ENCODE measurements at places on chromosomes 12 and 14.

- no peak for DNase-seq
Observed at GRCh38 chr12:88623777-88624548, 43.7 kb upstream of the KITLG start.

DNA sequence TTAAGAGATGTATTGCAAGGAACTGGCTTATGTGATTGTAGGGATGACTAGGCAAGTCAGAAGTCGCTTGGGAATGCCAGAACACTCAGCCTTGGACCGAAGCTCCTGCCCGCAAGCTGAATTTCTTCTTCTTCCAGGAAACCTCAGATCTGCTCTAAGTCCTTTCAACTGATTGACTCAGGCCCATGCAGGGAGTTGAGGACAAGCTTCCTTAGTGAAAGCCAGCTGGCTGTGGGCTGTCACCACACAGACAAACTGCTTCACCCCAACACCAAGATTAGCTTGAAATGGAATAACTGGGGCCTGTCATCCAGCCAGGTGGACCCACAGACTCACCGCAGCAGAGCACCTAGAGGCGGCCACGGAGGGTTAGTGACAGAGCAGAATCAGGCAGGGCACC, 24.7 kb downstream of the BDKRB2 start:
- DNase-seq, result no peak

- DNase-seq, result peak; percentile 78
Observed at GRCh38 chr14:32201816-32202490, at the start of gene RNU6-7. Gene RNU6-7, plus strand, starts transcription at chr14:32202045.

DNA sequence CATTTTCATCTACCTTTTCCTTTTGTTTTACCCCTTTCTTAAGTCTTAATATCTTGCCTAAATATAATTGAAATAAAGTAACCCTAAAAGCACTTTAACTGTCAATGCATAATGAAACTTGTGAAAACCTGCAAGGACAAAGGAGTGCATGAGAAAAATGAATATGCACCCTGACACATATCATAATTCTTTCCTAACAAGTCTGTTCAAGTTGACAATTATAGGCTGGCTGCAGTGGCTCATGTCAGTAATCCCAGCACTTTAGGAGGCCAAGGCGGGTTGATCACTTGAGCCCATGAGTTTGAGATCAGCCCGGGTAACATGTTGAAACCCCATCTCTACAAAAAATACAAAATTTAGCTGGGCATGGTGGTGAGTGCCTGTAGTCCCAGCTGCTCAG, 65.4 kb downstream of the FGD6 start:
- no peak for DNase-seq

GRCh38 chr12:27191531-27191930, 52.6 kb upstream of the STK38L start:
- DNase-seq, result no peak

DNA sequence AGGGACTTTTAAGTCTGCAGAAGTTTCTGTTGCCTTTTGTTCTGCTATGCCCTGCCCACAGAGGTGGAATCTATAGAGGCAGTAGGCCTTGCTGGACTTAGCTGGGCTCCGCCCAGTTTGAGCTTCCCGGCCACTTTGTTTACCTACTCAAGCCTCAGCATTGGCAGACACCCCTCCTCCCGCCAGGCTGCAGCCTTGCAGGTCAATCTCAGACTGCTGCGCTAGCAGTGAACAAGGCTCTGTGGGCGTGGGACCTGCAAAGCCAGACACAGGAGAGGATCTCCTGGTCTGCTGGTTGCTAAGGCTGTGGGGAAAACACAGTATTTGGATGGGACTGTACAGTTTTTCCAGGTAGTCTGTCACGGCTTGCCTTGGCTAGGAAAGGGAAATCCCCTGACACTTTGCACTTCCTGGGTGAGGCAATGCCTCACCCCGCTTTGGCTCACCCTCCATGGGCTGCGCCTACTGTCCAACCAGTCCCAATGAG, 43.7 kb downstream of the CCDC59 start:
- DNase-seq, result no peak

- DNase-seq, result no peak
Observed at GRCh38 chr12:39375206-39375808, 67.6 kb downstream of the KIF21A start.

DNA sequence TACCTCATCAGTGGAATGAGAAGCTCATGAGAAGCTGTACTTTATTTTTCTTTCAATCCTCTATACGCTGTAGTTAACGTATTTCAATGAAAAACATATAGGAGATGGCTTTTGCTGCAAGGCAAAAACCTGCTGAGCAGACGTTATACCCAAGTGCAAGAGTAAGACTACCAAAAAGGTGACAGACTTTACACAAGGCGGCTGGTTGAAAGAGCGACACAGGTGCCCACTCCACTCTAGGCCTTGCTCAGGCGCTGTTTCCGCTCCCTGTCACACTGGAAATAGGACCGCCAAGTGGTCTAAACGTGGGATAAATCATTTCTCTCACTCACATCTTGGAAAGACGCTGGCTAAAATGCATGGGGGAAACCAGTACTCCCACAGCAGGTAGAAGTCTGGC, 54.5 kb downstream of the PPP2R5C start:
- DNase-seq, result no peak

DNA sequence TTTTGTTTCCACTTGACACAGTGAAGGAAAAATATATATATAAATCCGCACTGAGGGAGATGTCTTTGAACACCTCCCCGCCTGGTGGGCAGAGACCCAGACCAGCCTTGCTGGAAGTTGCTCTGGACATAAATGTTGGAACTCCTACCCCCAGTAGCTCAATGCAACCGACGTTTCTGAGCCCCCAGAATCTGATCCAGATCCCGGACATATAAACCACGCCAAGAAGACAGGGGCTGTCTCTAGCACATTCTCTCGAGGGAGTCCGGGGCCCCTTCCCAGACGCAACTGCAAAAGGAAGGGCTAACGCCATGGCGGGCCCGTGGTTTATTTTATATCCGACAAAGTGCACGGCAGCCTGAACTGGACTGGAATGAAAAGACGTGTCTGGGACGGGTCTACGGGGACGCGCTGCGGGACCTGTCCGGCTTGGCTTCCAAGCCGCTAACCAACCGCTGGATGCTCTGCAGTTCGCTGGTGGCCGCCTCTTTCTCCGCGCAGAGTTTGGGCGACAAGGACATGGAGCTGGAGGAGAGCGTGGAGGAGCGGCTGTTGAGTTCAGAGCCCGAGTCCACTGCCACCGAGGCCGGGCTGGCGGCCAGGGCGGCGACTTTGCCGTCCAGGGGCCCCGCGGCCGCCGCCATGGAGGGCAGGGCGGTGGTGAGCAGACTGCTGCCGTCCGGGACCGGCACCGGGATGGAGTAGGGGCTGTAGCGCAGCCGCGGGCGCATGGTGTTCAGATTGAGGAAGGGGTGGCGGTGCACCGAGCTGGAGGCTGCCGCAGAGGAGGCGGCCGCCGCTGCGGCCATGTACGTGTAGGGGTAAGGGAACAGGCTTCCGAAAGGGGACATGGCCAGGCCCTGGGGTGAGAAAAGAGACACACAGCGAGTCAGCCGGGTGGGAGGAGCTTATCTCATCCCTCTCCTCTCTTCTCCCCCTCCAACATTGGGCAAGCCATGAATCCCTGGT, 12.2 kb downstream of the TBX3 start:
- no peak for DNase-seq

Measured in hippocampal formation (tissue), 2 donors.